Liver (tissue), 10 donors: ENCODE measurements at places on chromosomes 7 and 10. TPM values are rescaled to one million over a fixed set of nuclear protein-coding genes. Genes with fewer than 3 reads are reported as not detected.
A peak's percentile ranks its signal among the peaks of the same experiment; 100 is the strongest.

- DNase-seq = peak; percentile 61
These were observed 9.0 kb downstream of the SKIDA1 start for GRCh38 chr10:21516242-21517131.

- DNase-seq = no peak
These were observed 26.3 kb downstream of the NEBL start for GRCh38 chr10:20870834-20871233.

- DNase-seq = no peak
These were observed 104.7 kb downstream of the VWC2 start for GRCh38 chr7:49878089-49878488.

GRCh38 chr10:120172356-120172755 is 279.8 kb downstream of the SEC23IP start:
- DNase-seq = no peak

DNA sequence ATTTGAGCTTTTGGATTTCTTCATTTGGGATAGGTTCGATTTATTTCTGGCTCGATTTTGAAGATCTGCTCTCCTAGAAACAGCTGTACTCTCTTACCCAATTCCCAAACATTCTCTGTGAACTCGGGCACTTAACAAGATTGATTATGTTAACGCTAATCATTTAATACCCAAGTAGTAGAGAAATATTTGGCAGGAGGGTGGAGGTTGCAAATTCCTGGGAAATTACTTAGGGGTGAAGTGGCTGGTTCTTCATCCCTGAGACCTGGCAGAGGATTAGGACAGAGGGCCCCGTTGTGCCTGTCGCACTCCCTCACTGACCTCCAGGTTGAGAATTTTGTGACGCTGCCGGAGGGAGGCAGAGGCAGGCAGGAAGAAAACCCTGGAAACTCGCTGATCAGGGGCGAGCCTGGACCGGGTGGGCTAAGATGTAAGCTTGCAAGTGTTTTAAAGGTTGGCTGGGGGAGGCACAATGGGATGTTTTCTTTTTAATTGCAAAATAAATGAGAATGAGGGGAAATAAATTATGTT is 182.6 kb downstream of the TCF7L2 start:
- DNase-seq = no peak

The DUS4L gene
- 5.3 TPM for total RNA-seq

- DNase-seq = no peak
These were observed 1.4 kb downstream of the CHST3 start for GRCh38 chr10:71965623-71966022.

DNA sequence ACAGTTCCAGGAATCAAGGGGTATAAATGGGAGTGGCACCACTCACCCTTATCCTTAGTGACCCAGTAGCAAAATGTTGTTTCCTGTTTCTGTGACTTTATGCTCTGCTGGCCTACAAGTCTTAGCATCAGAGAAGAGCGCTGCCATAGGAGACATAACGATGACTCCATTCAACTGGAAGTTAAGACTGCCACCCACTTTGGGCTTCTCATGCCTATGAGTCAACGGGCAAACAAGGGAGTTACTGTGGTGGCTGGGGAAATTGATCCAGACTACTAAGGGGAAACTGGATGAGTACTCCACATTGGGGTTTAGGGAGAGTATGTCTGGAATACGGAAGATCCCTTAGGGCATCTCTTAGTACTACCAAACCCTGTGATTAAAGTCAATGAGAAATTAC is 40.6 kb upstream of the PIK3CG start:
- DNase-seq = no peak

DNA sequence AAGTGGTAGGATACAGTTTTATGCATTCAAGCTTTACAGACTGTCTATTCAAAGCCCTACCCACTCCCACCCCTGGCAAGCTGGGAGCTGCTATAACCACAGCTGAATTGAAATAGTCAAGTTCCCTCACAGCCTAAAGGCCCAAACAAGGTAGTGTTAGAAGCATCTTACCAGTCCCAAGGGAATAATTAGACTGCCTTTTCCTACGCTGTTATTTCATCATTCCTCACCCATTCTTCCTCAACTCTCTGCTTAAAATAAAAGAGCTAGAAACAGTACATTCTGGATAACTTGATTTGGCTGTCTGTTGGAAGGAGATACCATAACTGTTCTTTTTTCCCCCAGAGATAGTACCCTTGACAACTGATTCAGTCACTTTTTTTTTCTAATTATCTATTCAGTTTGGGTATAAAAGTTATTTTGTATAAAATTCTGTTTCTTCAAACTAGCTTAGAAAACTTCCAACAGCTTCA is 54.0 kb downstream of the RAPGEF5 start:
- DNase-seq = no peak

- no peak for DNase-seq
These were observed 362.8 kb downstream of the SFMBT2 start for GRCh38 chr10:7048061-7048460.

GRCh38 chr7:90345595-90346335 is 751 bp upstream of the GTPBP10 start:
- no peak for DNase-seq

The PTPRZ1 gene
- total RNA-seq = 0.17 TPM

The WDR86 gene
- total RNA-seq = 4.9 TPM

The PRR15 gene
- total RNA-seq = 0.17 TPM

DNA sequence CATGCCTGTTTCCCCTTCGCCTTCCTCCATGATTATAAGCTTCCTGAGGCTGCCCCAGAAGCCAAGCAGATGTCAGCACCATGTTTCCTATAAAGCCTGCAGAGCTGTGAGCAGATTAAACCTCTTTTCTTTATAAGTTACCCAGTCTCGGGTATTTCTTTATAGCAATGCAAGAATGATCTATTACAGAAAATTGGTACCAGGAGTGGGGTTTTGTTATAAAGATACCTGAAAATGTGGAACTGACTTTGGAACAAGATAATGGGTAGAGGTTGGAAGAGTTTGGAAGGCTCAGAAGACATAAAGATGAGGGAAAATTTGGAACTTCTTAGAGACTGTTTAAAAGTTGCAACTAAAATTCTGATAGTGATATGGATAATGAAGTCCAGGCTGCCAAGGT is 4.8 kb upstream of the RSU1 start:
- DNase-seq = no peak

GRCh38 chr7:253581-254336 is 36.2 kb upstream of the FOXL3 start:
- no peak for DNase-seq

The ELAPOR2 gene
- 1.4 TPM for total RNA-seq

- DNase-seq = peak; percentile 37
These were observed 4.4 kb downstream of the RASSF4 start for GRCh38 chr10:44963772-44964633.

DNA sequence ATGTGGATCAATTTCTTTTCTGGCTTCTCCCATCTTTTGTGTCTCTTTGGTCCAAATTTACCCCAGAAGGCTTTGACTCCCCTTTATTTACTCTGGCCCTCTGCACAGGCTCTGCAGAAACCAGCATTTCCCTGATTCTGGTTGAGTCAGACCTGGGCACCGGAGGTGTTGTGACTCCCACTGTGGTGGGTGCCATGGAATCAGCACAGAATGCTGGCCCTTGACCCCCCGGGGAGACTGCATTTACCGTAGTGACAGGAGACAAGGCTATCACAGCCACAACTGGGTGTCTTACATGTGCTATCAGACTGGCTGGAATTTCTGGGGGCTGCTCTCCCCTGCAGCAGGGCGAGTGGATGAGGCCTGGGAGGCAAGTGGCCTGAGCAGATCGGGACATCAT is 37.6 kb downstream of the PLXDC2 start:
- no peak for DNase-seq

DNA sequence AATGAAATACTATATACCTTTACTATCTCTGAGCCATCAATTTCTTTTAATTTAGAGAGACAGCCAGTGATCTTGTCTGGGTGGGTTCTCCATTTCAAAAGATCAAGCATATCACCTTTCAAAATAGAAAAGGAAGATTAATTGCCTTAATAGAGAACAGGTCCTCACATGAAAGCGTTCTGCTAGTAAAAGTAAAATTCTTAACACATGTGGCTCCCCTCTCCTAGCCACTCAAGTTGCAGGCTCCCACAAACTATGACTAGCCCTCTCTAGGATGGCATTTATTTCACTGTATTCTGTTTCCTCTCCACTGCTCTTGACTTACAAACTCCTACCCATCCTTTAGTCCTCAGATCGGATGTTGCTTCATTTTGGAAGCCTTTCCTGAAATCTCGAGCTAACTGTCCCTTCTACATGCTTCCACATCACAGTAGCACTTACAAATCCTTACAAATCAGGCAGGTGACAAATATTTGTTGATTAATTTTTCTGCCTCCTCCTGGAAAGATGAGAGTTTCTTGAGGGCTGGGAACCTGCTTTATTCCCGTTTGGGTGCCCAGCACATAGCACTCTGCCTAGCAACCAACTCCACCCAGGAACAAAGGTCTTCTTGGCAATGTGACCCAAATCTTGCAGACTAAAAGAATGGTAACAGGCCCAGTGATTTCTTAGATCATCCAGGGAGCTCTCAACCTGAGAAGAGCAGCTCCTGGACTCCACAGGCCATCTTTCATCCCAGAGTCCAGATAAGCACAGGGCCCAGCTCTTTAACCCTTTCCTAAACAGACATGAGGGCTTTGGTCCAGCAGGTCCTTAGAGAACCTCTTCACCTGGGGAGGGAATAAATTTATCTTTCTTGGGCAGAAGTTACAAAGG is 310.4 kb upstream of the IMMP2L start:
- DNase-seq = no peak

- no peak for DNase-seq
These were observed 141.4 kb downstream of the LSMEM1 start for GRCh38 chr7:112622159-112622715.

The SEMA4G gene
- total RNA-seq = 20.7 TPM

DNA sequence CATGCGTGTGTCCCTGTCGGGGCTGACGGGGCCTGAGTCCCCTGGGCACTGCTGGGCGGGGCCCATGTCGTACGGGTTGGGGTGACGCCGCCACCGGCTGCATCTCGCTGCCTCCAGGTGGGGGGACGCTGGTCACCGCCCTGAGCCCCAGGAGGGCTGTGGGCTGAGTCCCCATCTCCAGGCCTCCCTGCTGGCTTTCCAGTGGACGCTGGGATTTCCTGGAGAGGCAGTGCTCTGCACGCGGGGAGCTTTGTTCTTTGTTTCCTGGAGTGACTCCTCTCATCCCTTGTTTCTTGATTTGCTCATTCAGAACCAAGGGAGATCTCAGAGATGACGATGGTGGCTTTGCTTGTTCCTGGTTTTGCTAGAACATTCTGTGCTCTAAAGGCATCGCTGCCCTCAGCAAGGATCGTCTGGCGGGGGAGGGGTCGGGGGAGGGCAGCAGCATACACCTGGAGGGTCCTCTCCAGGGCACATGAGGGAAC is 21.0 kb downstream of the PWWP2B start:
- DNase-seq = no peak

GRCh38 chr10:93160140-93160539 is 86.4 kb downstream of the CYP26A1 start:
- DNase-seq = no peak

The UCMA gene
- not detected for total RNA-seq

The TMEM236 gene
- total RNA-seq = 0.28 TPM

The CNTNAP2 gene
- total RNA-seq = 0.14 TPM

GRCh38 chr10:47230482-47230881 is 69.5 kb upstream of the GDF10 start:
- DNase-seq = no peak

The INMT gene
- total RNA-seq = 0.84 TPM

The SHH gene
- 6.1 TPM for total RNA-seq

GRCh38 chr10:49761789-49762565 is at the start of gene OGDHL:
Gene OGDHL, minus strand, starts transcription at chr10:49762323. Its CDS starts 3,731 bp downstream, at chr10:49758592.
- DNase-seq = peak; percentile 77

DNA sequence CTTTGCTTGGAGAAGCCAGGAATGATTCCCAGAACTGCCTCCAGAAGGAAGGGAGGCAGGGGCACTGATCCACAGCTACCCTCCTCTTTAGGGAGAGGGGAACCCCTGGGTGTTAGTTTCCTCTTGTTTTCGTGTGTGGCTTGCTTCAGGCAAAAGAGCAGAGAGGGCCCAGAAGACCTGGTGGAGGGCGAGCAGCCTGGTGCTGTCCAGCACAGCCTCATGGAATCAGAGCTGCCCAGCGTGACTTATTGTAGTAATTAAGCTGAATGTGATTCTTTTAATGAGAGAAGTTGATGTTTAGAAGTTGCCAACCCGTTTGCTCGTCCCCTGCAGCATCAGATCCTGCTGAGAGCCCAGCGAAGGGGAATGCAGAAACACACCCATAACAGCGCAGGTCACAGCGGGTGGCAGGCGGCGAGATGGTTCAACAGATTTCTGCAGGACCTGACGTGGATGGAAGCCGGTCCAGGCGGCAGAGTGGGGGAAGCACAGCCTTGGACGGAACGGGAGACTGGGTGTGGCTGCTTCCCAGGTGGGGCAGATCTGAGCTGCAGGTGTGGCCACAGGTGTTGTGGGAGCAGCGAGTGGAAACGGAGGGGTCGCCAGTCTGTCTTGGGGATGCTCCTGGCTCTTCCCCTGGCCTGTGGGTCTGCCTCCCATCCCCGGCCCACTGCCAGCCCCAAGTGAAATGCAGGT is 53.7 kb upstream of the SHH start:
- no peak for DNase-seq

GRCh38 chr10:73932620-73933112 is 21.7 kb downstream of the PLAU start:
- no peak for DNase-seq

The CYP3A5 gene
- total RNA-seq = 21.9 TPM

DNA sequence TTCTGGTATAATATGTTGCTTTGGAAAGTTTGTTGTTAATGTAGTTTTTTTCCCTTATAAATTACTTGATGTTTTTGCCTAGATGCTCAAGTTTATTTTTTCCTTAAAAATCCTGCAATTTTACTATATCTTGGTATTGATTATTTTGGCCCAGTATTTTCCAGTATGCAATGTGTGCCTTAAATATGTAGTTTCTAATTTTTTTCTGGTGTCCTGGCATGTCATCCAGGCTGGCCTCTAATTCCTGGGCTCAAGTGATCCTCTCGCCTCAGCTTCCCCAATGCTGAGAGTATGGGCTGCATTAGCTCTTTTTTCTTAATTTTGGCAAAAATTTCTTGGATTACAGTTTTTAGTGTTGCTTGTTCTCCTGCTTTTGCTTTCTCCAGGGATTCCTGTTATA is 57.6 kb downstream of the BMPR1A start:
- no peak for DNase-seq

The GNA12 gene
- 10.9 TPM for total RNA-seq

- DNase-seq = no peak
These were observed 59.7 kb upstream of the CCDC71L start for GRCh38 chr7:106720641-106721040.

GRCh38 chr10:13536674-13537366 is 8.0 kb upstream of the BEND7 start:
- peak; percentile 56 for DNase-seq

GRCh38 chr10:113620511-113620910 is 43.3 kb downstream of the NRAP start:
- no peak for DNase-seq
